Peyer's patch (tissue), 4 donors: ENCODE measurements at places on chromosomes 7 and 10. TPM values are rescaled to one million over a fixed set of nuclear protein-coding genes. Genes with fewer than 3 reads are reported as not detected.

GRCh38 chr10:81367132-81367531, 507.9 kb upstream of the NRG3 start:
- no peak for DNase-seq
- no peaks in the 10 kb centered on the region for H3K36me3 ChIP-seq
- no peak overlapping the region for H3K4me3 ChIP-seq
- no peak overlapping the region for H3K27ac ChIP-seq
- no peaks in the 10 kb centered on the region for H3K4me1 ChIP-seq

DNA sequence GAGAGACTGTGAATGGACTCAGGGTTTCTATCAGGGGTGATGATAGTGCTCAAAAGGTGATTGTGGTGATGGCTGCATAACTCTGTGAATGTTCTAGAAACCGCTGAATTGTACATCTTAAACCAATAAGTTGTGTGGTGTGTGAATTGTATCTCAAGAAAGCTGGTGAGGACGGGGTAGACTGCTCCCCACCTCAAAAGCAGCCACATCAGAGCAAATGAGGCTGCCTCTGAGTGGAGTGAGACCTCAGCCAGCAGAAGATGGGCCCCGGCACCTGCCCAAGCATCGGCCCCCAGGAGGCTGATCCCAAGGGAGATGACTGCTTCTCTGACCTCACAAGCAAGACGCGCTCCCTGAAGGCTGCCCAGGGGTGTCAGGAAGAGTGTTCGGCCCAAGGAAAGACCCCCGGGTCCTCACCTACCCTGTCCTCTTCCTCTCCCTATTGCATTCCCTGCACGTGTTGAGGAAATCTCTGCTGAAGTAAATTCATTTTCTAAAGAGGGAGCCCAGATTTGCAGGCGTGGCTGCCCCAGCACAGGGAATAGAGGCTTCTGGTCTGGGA, 279.3 kb upstream of the SHH start:
- no peaks in the 10 kb centered on the region for H3K4me1 ChIP-seq
- no peaks in the 10 kb centered on the region for H3K27me3 ChIP-seq
- no peak overlapping the region for H3K4me3 ChIP-seq
- no peaks in the 10 kb centered on the region for H3K36me3 ChIP-seq

- no peaks in the 10 kb centered on the region for H3K4me1 ChIP-seq
- peak overlapping the region; percentile 99 for H3K27ac ChIP-seq
Measured at GRCh38 chr10:119207713-119208552, 562 bp downstream of the GRK5 start.

DNA sequence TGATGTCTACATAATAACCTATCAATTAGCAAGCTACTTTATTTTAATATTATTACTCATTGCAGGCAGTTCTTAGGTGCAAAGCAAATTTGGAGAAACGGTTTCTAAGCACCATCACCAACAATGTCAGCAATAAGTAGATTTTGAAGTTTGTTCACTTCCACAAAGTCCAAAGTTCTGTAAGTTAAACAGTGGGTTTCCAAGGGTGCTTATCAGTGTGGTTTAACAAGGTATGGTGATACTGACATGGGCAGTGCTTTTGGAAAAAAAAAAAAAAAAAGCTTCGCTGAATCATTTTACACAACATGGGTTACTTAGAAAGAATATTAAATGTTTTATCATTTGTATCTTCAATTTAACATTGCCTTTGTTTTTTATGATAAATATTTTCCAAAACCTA, 101.8 kb downstream of the SPAG6 start:
- no peaks in the 10 kb centered on the region for H3K4me1 ChIP-seq
- no peak for DNase-seq
- no peaks in the 10 kb centered on the region for H3K27me3 ChIP-seq
- no peaks in the 10 kb centered on the region for H3K36me3 ChIP-seq
- no peak overlapping the region for H3K27ac ChIP-seq
- H3K4me3 ChIP-seq = no peak overlapping the region

- H3K4me3 ChIP-seq = no peak overlapping the region
- no peaks in the 10 kb centered on the region for H3K27me3 ChIP-seq
- H3K27ac ChIP-seq = no peak overlapping the region
- no peaks in the 10 kb centered on the region for H3K36me3 ChIP-seq
- no peaks in the 10 kb centered on the region for H3K4me1 ChIP-seq
Measured at GRCh38 chr10:130766071-130766470, 545.5 kb downstream of the TCERG1L start.

DNA sequence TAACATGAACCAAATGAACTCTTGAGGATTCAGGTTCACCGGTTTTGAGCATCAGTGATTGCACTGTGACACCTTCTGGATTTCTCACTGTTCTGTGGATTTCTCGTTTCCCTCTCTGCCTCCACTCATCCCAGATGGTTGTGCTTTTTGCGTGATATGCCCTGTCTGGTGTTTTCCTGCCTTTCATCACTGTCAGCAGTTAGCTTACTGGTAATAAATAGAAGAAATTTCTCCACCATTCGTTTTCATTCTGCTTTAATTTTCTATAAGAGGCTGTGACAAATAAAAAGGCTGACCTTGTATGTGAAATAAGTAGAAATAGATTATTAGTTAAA, 16.2 kb downstream of the BPGM start:
- no peaks in the 10 kb centered on the region for H3K27me3 ChIP-seq
- no peaks in the 10 kb centered on the region for H3K36me3 ChIP-seq
- no peak for DNase-seq
- H3K4me1 ChIP-seq = no peaks in the 10 kb centered on the region
- H3K4me3 ChIP-seq = no peak overlapping the region
- H3K27ac ChIP-seq = no peak overlapping the region

DNA sequence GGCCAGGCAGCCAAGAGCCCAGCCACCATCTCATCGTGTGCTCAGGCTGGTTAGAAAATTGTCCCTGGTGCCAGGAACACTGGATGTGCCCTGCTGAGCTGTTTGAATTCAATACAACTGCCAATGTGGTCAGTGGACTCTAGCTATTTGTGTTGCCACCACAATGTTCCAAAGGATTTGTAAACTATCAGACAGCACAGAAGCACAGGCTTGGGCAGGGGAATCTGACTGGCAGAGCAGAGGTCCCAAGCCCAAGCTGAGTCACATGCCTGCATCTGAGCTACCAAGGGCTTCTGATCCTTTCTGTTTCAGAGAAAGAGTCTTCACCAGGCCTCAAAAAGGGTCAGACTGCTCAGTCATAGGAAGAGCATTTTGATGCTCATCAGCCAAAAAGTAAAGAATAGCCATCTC, 232.1 kb upstream of the SEMA3C start:
- H3K36me3 ChIP-seq = no peaks in the 10 kb centered on the region
- DNase-seq = no peak
- no peak overlapping the region for H3K27ac ChIP-seq
- no peaks in the 10 kb centered on the region for H3K4me1 ChIP-seq
- H3K27me3 ChIP-seq = no peaks in the 10 kb centered on the region
- no peak overlapping the region for H3K4me3 ChIP-seq

DNA sequence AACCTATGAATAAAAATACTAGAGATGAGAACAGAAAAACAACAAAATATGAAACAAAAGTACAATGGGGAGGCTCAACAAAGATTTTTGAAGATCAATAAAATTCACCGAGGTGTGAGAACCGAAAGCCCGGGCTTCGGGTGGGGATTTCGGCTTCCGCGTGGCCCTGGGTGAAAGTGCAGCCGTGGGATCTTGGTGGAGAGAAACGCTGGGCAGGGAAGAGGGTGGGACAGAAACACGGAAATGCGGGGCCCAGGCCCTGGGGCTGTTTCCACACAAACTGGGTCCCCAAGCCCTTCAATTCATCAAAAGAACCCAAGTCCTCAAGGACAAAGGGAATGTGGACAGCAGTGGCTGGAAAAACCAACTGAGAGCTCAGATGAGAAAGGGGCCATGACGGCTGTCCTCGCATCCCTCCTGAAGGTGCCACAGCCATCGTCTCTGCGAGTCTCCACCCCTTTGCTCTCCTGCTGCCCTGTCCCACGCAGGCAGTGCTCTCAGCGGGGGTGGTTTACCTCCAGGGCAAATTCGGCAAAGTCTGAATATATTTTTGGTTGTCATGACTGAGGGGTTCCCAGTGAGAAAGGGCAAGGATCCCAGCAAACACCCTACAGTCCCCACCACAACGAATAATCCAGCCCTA, 19.7 kb downstream of the FOXL3 start:
- no peaks in the 10 kb centered on the region for H3K36me3 ChIP-seq
- no peak overlapping the region for H3K4me3 ChIP-seq
- H3K27ac ChIP-seq = no peak overlapping the region
- no peaks in the 10 kb centered on the region for H3K4me1 ChIP-seq

DNA sequence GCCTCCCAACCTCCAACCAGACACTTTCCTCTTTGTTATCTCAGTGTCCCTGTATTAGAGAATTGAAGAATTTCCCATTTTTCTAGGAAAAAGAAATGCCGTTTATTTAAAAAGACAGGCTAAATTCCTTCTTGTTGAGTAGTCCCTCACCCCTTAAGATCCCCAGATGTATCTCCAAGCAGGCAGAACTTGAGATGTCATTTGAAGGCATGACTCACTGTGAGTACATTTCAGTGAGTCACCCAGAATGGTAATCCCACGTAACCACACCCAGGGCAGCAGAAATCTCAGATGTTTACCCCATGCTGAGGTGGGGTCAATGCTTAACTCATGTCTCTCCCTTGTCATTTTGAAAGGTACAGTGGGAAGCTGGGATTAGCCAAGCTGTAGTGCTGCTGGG, 4.4 kb downstream of the ZNF655 start:
- H3K4me3 ChIP-seq = no peak overlapping the region
- H3K27me3 ChIP-seq = no peaks in the 10 kb centered on the region
- peaks cover 5% of the 10 kb centered on the region for H3K4me1 ChIP-seq
- H3K36me3 ChIP-seq = peaks cover 69% of the 10 kb centered on the region
- peak overlapping the region; percentile 22 for H3K27ac ChIP-seq

- H3K27me3 ChIP-seq = no peaks in the 10 kb centered on the region
- H3K4me1 ChIP-seq = peaks cover 6% of the 10 kb centered on the region
- H3K36me3 ChIP-seq = no peaks in the 10 kb centered on the region
- no peak overlapping the region for H3K4me3 ChIP-seq
- no peak for DNase-seq
- no peak overlapping the region for H3K27ac ChIP-seq
Measured at GRCh38 chr7:48031111-48031510, 2.2 kb upstream of the SUN3 start.

DNA sequence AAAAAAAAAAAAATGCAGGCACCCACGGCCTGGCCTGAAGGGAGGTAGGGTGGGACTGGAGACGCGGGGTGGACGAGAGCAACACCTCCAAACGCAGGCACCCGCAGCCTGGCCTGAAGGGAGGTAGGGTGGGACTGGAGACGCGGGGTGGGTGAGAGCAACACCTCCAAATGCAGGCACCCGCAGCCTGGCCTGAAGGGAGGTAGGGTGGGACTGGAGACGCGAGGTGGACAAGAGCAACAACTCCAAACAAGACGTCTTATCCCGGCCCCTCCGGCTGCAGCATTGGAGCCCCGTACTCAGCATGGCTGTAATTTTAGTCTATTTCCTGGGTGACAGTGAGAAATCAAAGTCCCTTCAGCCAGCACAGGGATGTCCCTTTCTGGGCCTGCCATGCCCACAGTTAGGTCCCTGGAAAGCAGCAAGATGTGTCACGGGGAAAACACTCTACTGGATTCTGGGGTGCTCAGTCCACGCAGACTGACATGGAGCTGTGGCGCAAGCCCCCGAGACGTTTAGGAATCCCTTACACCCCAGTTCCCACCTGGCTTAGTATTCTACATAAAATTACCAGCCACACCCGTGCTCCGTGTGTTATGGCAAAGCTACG, 119.9 kb downstream of the WDR37 start:
- no peaks in the 10 kb centered on the region for H3K4me1 ChIP-seq
- no peak overlapping the region for H3K27ac ChIP-seq
- no peak overlapping the region for H3K4me3 ChIP-seq
- no peak for DNase-seq

GRCh38 chr7:116327752-116328151, 117.4 kb downstream of the TES start:
- no peaks in the 10 kb centered on the region for H3K27me3 ChIP-seq
- no peak for DNase-seq
- no peak overlapping the region for H3K27ac ChIP-seq
- H3K4me1 ChIP-seq = no peaks in the 10 kb centered on the region
- H3K36me3 ChIP-seq = no peaks in the 10 kb centered on the region

DNA sequence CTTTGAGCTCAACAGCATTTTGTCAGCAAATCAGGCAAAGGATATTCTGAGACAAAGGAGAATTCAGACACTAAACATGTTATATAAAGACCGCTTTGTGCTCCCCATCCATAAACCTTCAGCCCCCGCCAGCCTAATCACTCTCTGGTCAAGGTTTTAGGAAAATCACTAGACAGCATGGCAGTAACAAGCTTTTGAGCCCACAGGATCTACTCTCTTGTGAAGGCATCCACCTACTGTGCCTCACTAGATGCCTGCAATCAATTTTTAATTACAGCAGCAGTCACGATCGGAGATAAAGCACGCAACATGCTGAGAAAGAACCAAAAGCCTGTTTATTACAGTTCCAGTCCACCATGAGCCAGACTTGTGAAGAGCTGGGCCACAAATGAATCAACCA, 19.1 kb downstream of the PDE1C start:
- no peak overlapping the region for H3K27ac ChIP-seq
- no peaks in the 10 kb centered on the region for H3K27me3 ChIP-seq
- H3K36me3 ChIP-seq = no peaks in the 10 kb centered on the region
- H3K4me3 ChIP-seq = no peak overlapping the region
- H3K4me1 ChIP-seq = no peaks in the 10 kb centered on the region

DNA sequence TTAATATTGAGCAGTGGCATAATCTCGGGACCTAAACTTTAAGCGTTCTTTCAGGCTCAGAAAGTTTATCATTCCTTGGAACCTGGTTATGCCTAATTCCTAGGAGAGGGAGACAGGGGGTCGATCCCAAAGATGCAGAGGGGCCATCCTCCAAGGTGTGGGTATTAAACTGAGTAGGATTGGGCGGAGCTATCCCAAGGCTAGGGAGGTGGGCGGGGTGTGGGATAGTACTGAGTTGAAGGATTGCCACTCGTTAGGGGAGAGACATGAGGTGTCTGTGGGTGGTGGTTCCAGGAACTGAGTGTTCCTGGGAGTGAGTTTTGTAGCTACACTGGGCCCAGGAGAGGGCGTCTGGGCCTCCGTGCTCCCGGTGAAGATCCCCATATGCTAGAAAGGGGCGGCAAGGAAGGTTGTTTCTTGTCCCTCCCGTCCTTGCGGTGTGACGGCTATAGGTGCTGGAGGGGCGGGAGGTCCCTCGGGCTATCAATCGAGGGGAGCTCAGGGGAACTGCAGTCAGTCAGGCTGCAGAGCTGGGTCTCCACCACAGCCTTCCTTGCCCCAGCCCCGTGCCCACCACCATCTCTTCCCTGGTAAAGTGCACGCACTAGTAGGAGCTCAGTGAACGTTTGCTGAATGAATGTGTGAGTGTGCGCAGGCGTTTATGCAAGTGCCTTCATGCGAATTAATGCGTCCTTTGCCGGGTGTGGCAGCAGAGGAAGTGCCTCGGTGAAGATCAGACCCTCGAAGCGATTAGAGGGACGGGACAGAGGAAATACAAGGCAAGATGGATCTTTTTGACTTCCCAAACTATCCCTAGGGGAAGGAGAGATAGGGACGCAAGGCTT, 3.0 kb upstream of the HMX2 start:
- no peak overlapping the region for H3K27ac ChIP-seq
- DNase-seq = no peak
- peaks cover 34% of the 10 kb centered on the region for H3K4me1 ChIP-seq
- peaks cover 81% of the 10 kb centered on the region for H3K27me3 ChIP-seq

GRCh38 chr10:91887272-91888076, 21.8 kb downstream of the FGFBP3 start:
- no peaks in the 10 kb centered on the region for H3K27me3 ChIP-seq
- H3K36me3 ChIP-seq = no peaks in the 10 kb centered on the region
- no peak overlapping the region for H3K27ac ChIP-seq
- peaks cover 8% of the 10 kb centered on the region for H3K4me1 ChIP-seq

The BAMBI gene
- 10.7 TPM for total RNA-seq

The INA gene
- 0.35 TPM for total RNA-seq

The DBNL gene
- 121 TPM for total RNA-seq

The MEST gene
- total RNA-seq = 25.6 TPM

The FFAR4 gene
- not detected for total RNA-seq
